ENCODE measurements at places on chromosomes 1 and 21. TPM values are rescaled to one million over a fixed set of nuclear protein-coding genes. Genes with fewer than 3 reads are reported as not detected.

STK40 gene
- 75.5 TPM for total RNA-seq

RNPEP gene
- 45.0 TPM for total RNA-seq

MPL gene
- not detected for total RNA-seq

SAMSN1 gene
- total RNA-seq, result 48.4 TPM

LRRC38 gene
- total RNA-seq, result not detected

NME7 gene
- total RNA-seq, result 9.5 TPM

ZNF683 gene
- not detected for total RNA-seq

SNX7 gene
- total RNA-seq, result 10.7 TPM

MATN1 gene
- total RNA-seq, result not detected

FAM72A gene
- 1.6 TPM for total RNA-seq

S100A1 gene
- 6.0 TPM for total RNA-seq

SMIM1 gene
- 4.3 TPM for total RNA-seq

DMBX1 gene
- not detected for total RNA-seq

CD34 gene
- 52.6 TPM for total RNA-seq

C1orf141 gene
- not detected for total RNA-seq

PDZK1IP1 gene
- 25.2 TPM for total RNA-seq

GPX7 gene
- 14.4 TPM for total RNA-seq

CLDN14 gene
- total RNA-seq, result not detected

OR2L3 gene
- total RNA-seq, result not detected

RPS6KA1 gene
- total RNA-seq, result 24.2 TPM

DSCAM gene
- 0.16 TPM for total RNA-seq

CCDC181 gene
- 0.60 TPM for total RNA-seq

HMGCS2 gene
- 0.96 TPM for total RNA-seq

FAM131C gene
- total RNA-seq, result not detected

CPLANE2 gene
- 3.0 TPM for total RNA-seq

AGO4 gene
- total RNA-seq, result 16.9 TPM

NGF gene
- total RNA-seq, result 14.7 TPM

SCP2 gene
- 107 TPM for total RNA-seq

TDRD5 gene
- total RNA-seq, result 0.24 TPM

SPRR5 gene
- total RNA-seq, result not detected

VWA5B1 gene
- total RNA-seq, result not detected

PLA2G2F gene
- not detected for total RNA-seq

E2F2 gene
- 0.31 TPM for total RNA-seq

FMO1 gene
- 9.5 TPM for total RNA-seq

KRTAP19-1 gene
- not detected for total RNA-seq

TMPRSS3 gene
- 8.7 TPM for total RNA-seq

SPRR2D gene
- total RNA-seq, result not detected

LEPR gene
- total RNA-seq, result 17.1 TPM

CYP4A11 gene
- not detected for total RNA-seq

PBX1 gene
- total RNA-seq, result 33.3 TPM

RHD gene
- not detected for total RNA-seq

CDC42 gene
- total RNA-seq, result 186 TPM

ANGPTL1 gene
- total RNA-seq, result 26.1 TPM

OR2T8 gene
- total RNA-seq, result not detected

RBBP4 gene
- 88.1 TPM for total RNA-seq

BATF3 gene
- 4.3 TPM for total RNA-seq

JMJD4 gene
- total RNA-seq, result 27.4 TPM

MAP7D1 gene
- total RNA-seq, result 244 TPM

BEND5 gene
- 1.5 TPM for total RNA-seq

FCRL1 gene
- not detected for total RNA-seq

KCNJ9 gene
- total RNA-seq, result not detected

PPP1R8 gene
- total RNA-seq, result 39.3 TPM

ABL2 gene
- total RNA-seq, result 19.5 TPM

SPAG17 gene
- total RNA-seq, result 1.2 TPM

SPATA21 gene
- not detected for total RNA-seq

NTRK1 gene
- 1.3 TPM for total RNA-seq

HCRTR1 gene
- total RNA-seq, result not detected

C8A gene
- total RNA-seq, result not detected

Data from omental fat pad (tissue), 4 donors.